NCI-H1436 treated with DMSO at 0.1 percent for 48 hours (cell line): ENCODE measurements at places on chromosomes 2 and 18.

DNA sequence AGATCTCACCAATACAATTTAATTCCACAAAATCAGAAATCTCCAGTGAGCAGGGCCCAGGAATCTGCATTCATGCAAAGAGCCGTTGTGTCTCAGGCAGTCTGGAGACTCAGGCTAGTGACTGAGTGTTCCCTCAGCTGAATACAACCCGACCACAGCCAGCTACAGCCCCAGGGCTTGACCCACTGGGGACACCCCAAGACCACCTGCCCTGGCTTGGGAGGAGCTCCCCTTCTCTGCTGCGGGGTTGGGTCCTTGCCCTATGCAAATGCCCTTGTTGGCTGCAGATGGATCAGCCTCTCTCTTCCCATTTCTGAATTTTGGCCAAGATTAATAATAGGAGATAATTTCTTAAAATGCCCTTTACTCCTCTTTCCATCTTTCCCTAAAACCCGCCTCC, 157.7 kb downstream of the TWIST2 start:
- DNase-seq, result no peak

DNA sequence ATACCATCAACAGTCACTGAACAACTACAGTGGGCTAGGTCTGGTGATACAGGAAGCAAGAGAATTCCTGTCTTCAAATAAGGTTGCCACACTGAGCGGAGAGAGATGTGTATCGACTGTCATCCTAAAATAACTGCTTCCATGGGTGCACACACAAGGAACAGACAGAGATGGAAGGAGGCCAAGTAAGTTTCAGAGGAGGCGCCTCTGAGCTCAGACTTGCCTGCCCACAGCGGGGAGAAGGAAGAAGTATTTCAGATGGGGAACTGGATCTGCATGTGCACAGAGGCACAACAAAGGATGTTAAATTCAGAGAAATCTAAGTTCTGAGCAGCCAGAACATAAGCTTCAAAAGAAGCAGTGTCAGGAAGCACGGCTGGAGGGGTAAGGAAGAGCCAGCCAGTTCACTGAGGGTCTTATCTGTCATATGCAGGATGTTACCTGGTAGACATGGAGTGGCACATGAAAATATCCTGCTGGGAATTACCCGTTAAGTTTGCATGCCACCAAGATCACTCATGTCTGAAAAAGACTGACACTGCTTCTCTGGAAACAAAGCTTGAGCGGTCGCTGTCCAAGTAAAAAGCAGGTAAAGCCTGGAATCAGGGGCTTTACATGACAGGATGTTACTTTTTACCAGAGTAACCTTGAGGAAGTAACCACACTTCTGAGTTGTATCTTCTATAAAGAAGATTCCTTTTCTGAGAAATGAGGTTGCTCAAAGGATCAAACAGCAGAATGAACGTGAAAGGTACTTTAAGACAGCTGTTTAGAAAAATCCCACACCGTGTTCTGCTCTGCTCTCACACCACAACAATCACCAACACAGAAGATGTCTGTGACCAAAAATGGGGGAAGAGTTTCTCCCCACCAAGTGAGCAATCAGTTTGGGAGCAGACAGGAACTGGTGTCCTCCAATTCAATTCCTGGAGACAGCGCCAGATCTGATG, 260.2 kb downstream of the NBAS start:
- DNase-seq, result no peak

GRCh38 chr2:231334179-231334930, 61.2 kb upstream of the B3GNT7 start:
- no peak for DNase-seq

GRCh38 chr2:159617100-159617499, 752 bp upstream of the BAZ2B start:
- DNase-seq, result no peak
